ENCODE measurements at places on chromosomes 13 and 19. TPM values are rescaled to one million over a fixed set of nuclear protein-coding genes. Genes with fewer than 3 reads are reported as not detected.

DNA sequence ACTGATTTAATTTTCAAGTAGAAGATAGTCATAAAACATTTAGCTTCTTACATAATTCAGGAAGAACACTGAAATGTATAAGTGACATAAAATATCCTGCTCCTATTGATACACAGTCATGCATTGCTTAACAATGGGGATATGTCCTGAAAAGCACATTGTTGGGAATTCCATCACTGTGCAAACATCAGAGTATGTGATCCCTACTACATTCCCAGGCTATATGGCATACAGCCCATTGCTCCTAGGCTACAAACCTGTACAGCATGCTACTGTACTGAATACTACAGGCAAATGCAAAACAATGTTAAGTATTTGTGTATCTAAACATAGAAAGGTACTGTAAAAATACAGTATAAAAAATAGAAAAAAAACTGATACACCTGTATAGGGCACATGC lies 723.9 kb upstream of the ARGLU1 start:
- no peak for DNase-seq

GRCh38 chr19:56642711-56643459 lies at the start of gene SMIM17:
SMIM17 (plus strand) TSS chr19:56643159; CDS start chr19:56645668, 2,509 bp downstream.
- DNase-seq: no peak

The ZNF571 gene
- 6.2 TPM for total RNA-seq

- DNase-seq: no peak
These were observed 2.7 kb downstream of the LSR start for GRCh38 chr19:35251456-35251855.

The IL12RB1 gene
- 0.36 TPM for total RNA-seq

The IL17D gene
- total RNA-seq: 0.46 TPM

The TNFSF13B gene
- 1.4 TPM for total RNA-seq

DNA sequence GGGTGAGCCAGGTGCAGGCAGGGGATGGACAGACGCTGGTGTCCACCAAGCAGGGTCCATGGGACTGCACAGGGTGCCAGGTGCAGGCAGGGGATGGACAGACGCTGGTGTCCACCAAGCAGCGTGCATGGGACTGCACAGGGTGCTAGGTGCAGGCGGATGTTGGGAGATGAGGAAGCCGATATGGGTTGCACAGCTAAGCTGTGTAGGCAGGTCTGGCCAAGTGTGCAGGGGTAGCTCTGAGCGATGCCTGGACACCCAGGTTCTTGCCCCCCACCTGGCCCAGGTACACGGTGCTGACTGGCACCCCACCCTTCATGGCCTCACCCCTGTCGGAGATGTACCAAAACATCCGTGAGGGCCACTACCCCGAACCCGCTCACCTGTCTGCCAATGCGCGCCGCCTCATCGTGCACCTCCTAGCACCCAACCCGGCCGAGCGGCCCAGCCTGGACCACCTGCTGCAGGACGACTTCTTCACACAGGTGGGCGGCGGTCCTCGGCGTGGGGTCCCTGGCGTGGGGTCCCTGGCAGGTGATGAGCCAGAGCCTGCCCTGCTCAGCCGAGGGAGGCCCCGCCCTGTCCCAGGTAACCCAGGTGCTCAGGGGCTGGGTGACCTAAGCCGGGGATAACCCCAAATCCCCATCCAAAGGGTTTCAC lies 3.9 kb downstream of the PLK5 start:
- no peak for DNase-seq

DNA sequence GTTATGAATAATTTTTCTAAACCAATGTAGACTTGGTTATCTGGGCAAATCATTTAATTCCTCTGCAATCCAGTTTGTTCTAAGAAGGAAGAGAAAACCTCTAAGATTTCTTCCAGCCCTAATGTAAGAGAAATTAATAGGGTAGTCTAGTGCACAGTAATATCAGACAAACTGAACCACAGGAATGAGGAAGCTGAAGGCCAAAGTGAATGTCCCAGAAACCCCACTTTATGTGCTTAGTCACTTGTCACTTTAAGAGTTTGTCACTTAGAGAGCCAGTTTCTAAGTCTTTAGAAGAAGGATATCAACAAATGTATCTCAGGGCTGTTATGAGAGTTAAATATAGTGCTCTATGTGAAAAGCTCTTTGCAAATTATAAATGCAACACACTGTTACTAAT lies 750.6 kb downstream of the DIAPH3 start:
- no peak for DNase-seq

The SPART gene
- total RNA-seq: 38.9 TPM

DNA sequence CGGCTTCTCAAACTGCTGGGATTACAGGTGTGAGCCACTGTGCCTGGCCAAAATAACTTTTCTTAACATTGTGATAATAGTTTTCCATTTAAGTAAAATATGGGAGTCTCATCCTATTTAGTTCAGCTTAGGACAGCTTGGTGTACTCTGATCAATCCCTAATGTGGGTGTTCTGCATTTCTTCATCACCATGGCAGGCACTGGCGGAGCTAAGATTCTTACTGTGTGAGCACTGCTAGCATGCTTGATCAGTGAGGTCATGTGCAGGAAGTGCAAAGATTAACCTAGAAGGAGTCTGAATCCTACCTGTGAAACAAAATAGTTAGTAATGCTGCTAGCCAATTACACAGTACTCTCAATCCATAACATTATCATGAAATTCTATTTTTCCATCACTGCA lies 1684.2 kb upstream of the SLC10A2 start:
- no peak for DNase-seq

- DNase-seq: no peak
These were observed 2.8 kb downstream of the ZNF20 start for GRCh38 chr19:12137221-12137940.

DNA sequence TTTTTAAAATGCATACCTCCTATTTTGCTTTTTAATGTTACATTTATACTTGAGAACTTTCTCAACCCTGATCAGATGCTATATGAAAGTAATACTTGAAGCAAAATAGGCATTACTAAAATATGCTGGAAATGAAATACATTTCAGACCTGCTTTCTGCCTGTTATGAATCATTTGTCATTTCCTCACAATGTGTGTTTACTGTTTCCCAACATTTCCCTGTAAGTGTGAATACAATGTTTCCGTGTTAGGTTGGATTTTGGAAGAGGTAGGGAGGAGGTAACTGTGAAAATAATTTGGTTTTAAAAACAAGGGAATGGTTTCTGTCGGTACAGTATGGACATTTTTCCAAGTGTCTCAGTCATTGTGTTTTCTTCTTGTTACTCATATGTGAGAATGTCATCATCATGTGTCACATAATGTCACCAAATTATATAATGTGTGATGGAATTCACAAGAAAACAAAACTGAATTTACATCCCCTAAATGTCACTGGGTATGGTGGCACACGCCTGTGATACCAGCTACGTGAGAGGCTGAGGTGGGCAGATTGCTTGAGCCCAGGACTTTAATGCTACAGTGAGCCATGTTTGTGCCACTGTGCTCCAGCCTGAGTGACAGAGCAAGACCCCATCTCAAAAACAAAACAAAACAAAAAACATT lies 43.0 kb downstream of the ZAR1L start:
- DNase-seq: no peak

The ANKRD24 gene
- 0.26 TPM for total RNA-seq

- DNase-seq: no peak
These were observed 32.5 kb downstream of the ZNF567 start for GRCh38 chr19:36719687-36720556.

- DNase-seq: no peak
These were observed 18.8 kb downstream of the KL start for GRCh38 chr13:33034882-33035520.
